Femur (tissue), 1 donor: ENCODE measurements at places on chromosomes 12 and 14.

DNA sequence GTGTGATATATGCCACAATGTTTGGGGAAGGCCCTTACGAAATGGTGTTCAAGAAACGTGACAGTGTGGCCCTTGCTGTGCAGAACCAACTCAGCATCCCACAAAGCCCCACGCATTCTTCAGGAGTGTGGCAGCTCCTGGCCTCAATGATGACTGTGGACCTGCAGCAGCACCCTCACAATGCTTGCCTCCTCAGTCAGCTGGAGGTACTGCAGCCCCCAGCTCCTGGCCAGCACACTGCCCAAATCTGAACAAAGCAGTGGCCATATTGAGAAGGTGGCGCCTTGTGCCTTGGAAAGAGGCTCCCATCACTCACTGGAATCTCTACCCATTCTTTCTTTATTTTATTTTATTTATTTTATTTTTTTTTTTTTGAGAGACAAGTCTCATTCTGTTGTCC, 10.4 kb downstream of the POLE2 start:
- no peak for DNase-seq

- no peak for DNase-seq
These were observed 8.6 kb upstream of the SMOC1 start for GRCh38 chr14:69870613-69871012.

DNA sequence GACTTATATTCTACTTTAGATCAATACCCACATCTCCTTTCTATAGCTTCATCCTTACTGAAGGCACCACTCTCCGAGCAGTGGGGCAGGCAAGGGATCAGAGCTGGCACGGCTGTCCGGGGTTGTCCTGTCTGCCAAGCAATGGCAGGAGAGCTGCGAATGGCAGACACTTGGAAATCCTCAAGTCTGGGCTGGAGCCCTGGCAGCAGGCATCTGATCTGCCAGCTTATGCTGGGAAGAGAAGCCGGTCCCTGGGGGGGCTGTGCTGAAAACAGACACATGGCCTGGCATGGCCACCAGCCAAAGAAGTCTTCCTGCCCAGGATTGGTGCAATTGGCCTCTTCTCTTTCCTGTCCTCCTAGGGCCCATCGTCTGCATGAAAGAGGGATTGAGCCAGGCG, 280.2 kb upstream of the PWP1 start:
- no peak for DNase-seq

DNA sequence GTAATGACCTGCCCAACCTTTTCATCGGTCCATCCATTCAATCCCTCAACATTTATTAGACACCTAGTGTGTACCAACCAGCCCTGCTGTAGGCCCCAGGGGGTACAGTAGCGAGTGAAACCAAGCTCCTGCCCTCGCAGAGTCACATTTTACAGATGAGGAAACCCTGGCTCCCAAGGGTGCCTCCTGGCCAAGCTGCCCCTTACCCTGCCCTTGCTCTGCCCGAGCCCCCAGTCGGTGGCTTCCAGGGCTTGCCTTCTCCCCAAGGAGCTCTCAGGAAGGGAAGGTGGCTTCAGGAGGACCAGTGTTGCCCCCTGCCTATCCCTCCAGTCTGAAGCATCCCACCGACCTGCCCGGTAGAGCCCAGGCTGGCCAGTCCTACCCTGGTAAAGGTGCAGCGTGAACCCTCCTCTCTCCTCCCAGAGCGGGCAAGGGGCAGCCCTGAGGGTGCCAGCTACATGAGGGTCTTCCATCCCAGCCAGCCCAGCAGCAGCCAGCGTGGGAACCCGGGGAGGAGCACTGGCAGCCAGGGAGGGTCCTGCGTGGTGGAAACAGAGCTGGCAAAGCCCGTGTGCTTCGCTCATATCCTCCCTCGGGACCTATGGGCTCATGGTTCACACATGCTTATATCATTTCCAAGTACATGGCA, 670 bp upstream of the BEGAIN start:
- DNase-seq: peak; percentile 30

- DNase-seq: peak; percentile 58
These were observed 19.3 kb downstream of the BRF1 start for GRCh38 chr14:105281371-105282097.

- DNase-seq: no peak
These were observed 25.4 kb downstream of the BCL11B start for GRCh38 chr14:99246536-99247097.

- DNase-seq: no peak
These were observed 219.3 kb downstream of the CRADD start for GRCh38 chr12:93896427-93896826.

DNA sequence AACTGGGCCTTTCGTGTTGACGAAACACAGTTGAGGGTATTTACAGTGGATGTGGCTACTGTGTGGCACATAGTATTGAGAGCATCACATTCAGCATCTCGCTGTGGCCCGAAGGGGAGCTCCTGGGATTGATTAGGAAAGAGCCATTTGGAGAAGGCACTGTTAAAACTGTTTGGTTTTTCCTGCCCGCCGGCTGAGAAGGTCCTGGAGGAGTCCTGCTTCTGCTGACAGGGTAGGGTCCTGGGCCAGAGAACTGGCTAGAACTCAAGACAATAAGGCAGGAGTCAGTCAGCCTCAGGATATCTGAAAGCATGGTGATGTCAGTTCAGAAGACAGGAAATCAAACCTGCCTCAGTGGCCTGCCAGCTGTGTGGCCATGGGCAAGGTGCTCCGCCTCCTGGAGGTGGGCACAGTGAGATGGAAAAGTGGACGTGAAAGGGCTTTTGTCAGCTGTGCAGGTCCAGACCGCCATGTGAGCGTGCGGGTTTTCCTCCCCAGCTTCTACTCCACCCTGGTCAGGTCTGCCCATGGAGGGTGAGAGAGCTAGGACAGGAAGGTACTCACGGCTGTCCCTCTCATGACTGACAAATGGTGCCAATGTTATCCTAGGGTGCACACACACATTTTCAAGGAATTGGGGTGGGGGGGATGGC, 92.3 kb downstream of the NTF3 start:
- no peak for DNase-seq

GRCh38 chr12:52082988-52083637, 3.6 kb downstream of the SMIM41 start:
- DNase-seq: peak; percentile 72

GRCh38 chr12:62959745-62960144, 24.8 kb upstream of the PPM1H start:
- no peak for DNase-seq

- no peak for DNase-seq
These were observed 388.7 kb upstream of the TBX3 start for GRCh38 chr12:115072712-115073111.

GRCh38 chr14:52494444-52494843, 57.9 kb downstream of the TXNDC16 start:
- DNase-seq: no peak

GRCh38 chr12:24708718-24709117, 240.2 kb downstream of the BCAT1 start:
- DNase-seq: no peak

- no peak for DNase-seq
These were observed 39.3 kb downstream of the LRTM2 start for GRCh38 chr12:1859643-1860042.

DNA sequence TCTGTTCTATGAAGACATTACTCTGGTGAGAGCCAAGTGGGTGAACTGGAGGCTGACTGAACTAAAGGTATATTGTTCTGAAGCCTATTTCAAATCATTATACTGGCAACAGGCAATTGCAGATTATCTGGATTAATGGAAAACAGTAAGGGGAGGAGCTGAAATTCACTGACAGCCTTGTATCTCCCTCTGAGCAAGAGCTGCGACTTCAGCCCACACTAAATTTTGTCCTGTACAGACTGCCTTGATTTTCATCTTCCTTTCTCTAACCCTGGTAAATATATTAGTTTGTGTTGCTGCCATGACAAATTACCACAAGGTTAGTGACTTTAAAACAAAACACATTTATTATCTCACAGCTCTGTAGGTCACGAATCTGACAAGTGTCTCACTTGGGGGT, 231.1 kb downstream of the SLC2A13 start:
- DNase-seq: no peak

GRCh38 chr12:39627914-39628313, 8.3 kb upstream of the ABCD2 start:
- no peak for DNase-seq

DNA sequence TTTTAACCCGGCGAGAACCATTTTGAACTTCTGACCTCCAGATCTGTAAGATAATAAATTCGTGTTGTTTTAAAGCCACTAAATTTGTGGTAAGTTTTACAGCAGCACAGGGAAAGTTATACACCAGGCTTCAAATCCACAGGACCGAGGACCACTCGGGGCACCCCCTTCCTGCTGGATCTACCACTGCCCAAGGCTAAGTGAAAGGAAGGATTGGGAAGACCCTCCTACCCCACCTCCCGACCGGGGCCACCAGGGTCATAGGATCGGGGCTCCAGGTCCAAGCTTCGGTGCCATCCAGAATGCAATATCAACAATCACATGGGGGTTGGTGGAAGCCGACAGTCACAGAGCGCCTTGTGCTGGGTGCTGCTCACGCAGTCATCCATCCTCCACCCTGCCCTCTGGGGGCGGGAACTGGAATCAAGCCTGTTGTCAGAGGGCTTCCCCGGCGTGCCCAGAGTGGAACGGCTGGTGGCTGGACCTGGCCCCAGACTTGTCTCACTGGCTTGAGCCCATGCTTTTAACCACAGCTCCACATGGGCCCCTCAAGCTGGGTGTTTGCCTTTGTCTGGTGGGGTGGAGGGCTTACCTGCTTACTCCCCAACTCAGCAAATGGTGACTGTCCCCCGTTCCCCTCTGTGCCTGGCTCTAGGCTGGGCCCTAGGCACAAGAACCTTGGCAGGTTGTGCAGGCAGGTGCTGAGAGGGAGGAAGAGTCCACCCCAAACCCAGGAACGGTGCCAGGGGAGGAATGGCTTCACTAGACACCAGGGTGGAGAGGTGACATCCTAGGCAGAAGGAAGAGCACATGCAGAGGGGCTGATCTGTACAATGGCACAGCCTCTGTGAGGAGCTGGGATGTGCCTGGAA, 180.3 kb upstream of the RTL1 start:
- DNase-seq: no peak

DNA sequence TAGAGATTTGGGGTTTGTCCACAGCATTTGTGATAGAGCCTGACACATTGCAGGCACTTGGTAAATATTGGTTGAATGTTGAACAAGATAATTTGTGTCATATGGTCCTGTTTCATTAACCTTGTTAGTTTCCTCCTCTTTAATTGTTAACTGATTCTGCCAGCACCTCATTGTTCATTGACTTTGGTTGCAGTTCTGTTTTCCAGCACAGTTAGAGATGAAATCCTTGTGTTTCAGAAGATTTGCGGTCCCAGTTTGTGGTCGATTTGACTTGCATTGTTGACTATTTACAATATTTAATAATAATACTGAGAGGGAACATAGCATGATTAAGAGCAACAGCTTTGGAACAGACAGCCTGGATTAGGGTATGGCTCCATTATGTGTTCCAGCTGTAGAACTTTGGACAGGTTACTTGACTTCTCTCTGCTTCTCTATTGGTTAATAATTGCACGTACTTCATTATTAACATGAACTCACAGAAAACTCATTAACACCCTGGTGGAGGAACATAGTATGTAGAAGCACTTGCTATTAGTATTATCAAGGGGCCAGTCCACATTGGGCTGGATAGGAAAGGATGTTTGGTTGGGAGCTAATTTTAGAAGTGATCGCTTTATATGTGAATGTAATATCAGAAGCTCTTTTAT, 8.7 kb downstream of the DRAM1 start:
- no peak for DNase-seq

- no peak for DNase-seq
These were observed 15.9 kb downstream of the BHLHE41 start for GRCh38 chr12:26108915-26109314.

DNA sequence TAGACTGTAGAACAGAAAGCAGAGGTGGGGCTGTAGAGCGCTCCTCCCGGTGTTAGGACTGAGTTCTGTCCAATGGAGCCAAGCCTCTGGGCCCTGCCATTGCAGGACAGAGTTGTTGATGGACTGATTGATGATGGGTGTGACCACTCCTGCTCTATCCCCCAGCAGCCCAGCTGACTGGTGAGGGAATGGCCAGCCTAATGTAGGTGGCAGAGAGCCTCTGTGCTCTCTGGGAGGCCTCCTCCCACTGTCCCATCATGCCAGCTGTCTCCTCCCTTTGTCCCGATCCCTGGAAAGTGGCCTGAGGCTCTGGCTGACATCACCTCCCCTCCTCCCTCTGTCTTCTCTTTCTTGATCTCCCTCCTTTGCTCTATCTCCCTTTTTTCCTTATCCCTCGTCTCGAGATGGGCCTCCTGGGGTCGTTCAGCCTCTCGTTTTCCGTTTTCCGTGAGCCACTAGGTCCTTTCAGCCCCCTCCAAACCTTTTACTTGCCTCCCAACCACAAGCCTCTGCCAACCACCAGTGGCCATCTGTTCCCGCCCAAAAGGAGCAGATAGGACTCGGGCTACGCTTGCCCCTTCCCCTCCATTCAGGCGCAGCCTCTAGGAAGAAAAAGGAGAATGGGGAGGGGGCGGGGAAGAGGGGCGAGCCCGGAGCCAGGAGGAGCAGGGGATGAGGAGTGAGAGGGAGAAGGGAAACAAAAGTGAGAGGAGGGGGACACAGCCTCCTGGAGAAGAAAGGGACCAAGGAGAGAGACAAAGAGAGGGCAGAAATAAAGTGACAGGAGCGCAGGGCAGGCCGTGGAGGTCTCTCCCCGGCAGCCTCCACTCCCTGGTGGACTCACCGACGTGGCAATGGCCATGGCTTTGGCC, 572 bp downstream of the EFS start:
- DNase-seq: peak; percentile 74

- peak; percentile 68 for DNase-seq
These were observed 4.2 kb downstream of the SH2B3 start for GRCh38 chr12:111409780-111410430.

- DNase-seq: no peak
These were observed 130.7 kb upstream of the HIF1A start for GRCh38 chr14:61564618-61565091.

- no peak for DNase-seq
These were observed 21.0 kb upstream of the MAP1LC3B2 start for GRCh38 chr12:116538076-116538591.

DNA sequence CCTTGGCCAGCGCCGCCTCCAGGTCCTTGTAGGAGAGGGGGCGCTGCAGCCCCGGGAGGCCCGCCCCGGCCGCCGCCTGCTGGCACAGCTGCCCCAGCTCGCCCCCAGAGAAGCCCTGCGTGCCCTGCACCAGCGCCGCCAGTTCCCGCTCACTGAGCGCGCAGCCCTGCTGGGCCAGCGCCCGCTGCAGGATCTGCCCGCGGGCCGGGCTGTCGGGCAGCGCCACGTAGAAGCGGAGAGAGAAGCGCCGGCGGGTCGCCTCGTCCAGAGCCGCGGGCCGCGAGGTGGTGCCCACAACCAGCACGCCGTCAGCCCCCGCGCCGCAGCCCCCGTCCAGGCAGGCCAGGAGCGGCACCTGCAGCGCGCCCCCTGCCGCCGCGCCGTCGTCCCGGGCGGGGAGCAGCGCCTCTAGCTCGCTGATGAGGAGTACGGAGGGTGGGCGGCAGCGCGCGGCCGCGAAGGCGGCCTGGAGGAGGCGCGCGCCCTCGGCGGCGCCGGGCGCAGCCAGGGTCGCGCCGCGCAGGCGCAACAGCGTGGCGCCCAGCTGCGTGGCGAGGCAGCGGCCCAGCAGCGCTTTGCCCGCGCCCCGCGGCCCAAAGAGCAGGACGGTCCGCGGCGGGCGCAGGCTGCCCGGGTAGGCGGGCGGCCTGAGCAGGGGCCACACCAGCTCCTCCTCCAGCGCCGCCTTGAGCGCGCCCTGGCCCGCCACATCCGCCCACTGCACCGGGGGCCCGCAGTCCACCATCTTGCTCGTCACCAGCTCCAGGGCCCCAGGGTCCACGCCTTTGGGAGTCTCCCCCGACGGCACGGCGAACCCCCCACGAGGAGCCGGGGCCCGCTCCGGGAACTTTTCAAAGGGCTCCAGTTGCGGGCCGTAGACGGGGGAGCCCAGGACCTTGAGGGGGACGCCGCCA, 27.7 kb downstream of the FIGNL2 start:
- peak; percentile 79 for DNase-seq
